ENCODE measurements at places on chromosomes 3 and 15. TPM values are rescaled to one million over a fixed set of nuclear protein-coding genes. Genes with fewer than 3 reads are reported as not detected.

The SLC35A5 gene
- 35.3 TPM for total RNA-seq

The TGM4 gene
- total RNA-seq = not detected

The PLAAT1 gene
- total RNA-seq = 21.2 TPM

The PLSCR4 gene
- not detected for total RNA-seq

The C3orf20 gene
- total RNA-seq = not detected

The CPEB1 gene
- total RNA-seq = 15.2 TPM

The CNTN4 gene
- 23.0 TPM for total RNA-seq

The CISH gene
- total RNA-seq = 6.0 TPM

The PRSS50 gene
- total RNA-seq = not detected

The IL20RB gene
- 1.8 TPM for total RNA-seq

The TIGIT gene
- total RNA-seq = not detected

The RAB6B gene
- 222 TPM for total RNA-seq

The SEMA3F gene
- total RNA-seq = 41.2 TPM

The MITF gene
- total RNA-seq = 0.25 TPM

The ANKRD34C gene
- not detected for total RNA-seq

The ASB14 gene
- total RNA-seq = not detected

The PCNP gene
- total RNA-seq = 131 TPM

The CAMP gene
- not detected for total RNA-seq

The WDR48 gene
- 64.3 TPM for total RNA-seq

The CLDN16 gene
- not detected for total RNA-seq

Measured in glutamatergic neuron (in vitro differentiated cells).